Stimulated activated CD8-positive, alpha-beta memory T cell treated with anti-CD3 and anti-CD28 coated beads, Interleukin-12 subunit alpha, Interleukin-12 subunit beta, amount 100 ng/mL, for 1 hour (primary cell): ENCODE measurements at places on chromosomes 2 and 18.
A peak's percentile ranks its signal among the peaks of the same experiment; 100 is the strongest.

DNA sequence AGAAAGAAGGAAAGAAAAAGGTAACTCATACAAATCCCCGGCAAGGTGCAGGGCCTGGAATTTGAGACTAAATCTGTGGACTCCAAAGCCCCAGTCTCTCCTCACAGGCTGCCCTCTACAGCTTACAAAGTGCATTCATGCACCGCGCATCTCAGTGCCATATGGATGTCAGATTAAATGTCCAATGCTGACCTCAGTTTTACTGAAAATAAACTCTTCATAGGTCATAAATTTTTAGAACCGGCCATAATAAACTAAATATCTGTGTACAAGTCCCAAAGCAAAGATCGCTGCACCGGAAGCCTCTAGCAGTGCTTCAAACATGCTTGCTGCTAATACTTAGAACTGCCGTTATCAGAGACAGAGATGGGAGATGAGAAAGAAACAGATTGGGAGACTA is 17.7 kb downstream of the ST6GAL2 start:
- DNase-seq = no peak

- DNase-seq = no peak
Measured at GRCh38 chr18:46161703-46162396, 57.7 kb downstream of the HAUS1 start.

- no peak for DNase-seq
Measured at GRCh38 chr2:176127774-176128072, 1.8 kb upstream of the HOXD8 start.

GRCh38 chr18:62450175-62450545 is 72.7 kb upstream of the ZCCHC2 start:
- no peak for DNase-seq

DNA sequence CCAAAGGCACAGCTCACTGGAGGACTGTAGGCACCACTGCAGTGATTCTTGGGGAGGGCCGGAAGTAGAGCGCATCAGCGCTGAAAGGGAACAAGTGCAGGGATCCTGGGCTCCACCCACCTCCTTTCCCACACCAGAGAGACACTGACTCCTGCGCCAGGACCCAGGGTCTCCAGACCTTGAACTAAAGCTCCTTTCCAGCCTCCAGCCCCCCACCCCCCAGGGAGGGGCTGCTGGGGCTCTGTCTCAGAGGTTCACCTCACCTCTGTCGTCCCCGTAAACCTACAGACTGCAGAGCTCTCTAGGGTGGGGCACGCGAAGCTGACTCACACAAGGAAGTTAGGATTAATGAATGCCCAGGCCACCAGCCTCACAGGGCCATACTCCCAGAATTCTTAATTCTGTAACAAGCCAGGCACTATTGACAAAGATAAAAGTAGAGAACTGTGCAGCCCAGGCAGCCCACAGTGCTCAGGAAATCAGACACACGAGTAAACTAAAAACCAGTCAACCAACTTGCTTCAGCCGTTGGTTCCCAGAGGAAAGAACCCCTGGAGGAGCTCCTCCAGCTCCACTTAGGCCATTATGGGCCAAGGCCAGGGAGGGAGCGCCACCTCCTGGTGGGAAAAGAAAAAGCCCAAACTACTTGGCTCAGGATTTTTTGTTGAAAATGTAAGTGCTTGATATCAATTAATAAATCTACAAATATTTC is 45.1 kb upstream of the ACAA2 start:
- DNase-seq = peak; percentile 27

DNA sequence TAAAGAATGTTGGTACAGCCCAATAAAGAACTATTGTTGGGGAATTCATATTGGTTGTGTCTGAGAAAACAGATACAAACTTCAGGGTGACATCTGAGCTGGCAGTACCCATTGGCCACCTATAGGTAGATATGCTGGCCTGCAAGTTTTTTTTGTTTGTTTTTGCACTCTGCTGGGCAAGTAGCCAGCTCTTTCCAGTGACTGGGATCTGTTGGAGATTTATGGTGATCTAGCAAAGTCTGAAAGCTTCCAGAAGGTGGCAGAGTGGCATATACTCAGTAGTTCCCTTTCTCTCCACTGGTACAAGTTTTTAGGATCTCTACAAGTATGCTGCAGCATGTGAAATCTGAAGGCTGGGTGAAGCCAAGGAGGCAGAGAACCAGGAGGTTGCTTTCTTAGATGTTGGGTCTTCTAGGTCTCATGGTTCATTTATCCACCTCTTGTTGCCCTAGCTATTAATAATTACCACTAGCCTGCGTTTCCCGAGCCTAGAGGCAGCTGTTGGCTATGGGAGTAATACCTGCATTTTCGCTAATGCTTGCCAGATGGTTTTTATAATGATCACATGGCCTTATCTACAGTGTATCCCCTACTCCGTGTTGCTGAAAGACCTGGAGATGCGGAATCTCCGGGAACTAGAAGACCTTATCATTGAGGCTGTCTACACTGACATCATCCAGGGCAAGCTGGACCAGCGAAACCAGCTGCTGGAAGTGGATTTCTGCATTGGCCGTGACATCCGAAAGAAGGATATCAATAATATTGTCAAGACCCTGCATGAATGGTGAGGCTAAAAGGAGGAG is 9.5 kb downstream of the COPS7B start:
- no peak for DNase-seq

DNA sequence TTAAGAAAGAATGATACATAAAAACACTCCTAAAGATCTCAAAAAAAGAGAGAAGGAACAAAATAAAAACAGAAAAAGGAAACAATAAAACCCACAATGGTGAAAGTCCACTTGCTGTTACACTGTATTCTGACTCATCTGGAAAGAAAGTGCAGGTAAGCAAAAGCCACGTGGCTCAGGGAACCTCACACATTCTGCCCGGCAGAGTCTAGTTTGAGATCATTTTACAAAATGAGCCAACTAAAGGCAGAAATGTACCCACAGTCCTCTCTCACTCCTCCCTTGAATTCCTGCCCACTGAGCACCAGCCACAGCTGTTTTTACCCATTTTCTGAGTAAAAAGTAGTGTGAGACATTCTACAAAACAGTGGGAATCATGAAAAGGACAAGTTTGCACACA is 10.0 kb downstream of the KCNH7 start:
- DNase-seq = no peak

DNA sequence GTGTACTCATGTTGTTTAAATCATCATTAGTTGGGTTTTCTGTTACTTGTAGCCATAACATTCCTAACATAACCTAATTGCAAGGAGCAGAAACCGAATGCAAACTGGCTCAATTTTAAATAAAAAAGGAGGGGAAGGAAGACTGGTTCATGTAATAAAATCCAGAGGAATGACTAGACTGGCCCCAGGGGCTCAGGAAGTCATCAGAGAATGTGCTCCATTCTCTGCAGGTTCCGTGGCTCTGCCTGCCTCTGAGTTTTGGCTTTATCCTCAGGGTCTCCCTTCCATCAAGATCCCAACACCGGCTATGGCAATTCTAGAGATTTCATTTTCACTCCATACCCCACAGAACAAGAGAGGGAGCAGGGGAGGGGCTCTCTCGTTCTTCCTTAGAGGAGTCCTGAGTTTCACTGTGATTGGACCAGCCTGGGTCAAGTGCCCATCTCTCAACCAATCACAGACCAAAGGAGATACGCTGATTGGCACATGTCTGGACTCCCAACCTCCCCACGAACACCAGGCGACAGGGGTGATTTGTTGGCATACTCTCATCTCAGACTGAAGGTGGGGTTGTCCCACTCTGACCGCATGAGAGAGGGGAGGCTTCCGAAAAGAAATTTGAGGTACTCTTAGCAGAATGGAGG is 64.8 kb downstream of the NPPC start:
- no peak for DNase-seq

DNA sequence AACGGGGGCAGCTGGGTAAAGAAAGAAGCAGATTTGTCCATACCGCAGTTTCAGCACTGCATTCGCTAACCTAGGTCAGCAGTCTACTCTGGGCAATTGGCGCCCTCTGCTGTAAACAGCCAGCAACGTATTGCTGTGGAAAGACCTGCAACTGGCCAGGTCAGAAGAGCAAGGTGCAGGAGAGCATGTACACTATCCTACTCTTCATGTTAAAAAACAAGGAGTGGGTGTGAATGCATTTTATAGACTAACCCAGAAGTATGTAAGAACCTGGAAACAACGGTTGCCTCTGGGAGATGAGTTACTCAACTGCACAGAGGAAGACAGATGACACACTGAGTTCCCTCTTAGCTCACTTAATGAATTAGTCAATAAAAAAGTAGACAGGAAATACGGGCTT is 6.2 kb downstream of the MRPS5 start:
- DNase-seq = peak; percentile 55

- no peak for DNase-seq
Measured at GRCh38 chr18:3679241-3679640, 229.3 kb downstream of the TGIF1 start.

- no peak for DNase-seq
Measured at GRCh38 chr2:132719480-132719879, 49.5 kb upstream of the LYPD1 start.

DNA sequence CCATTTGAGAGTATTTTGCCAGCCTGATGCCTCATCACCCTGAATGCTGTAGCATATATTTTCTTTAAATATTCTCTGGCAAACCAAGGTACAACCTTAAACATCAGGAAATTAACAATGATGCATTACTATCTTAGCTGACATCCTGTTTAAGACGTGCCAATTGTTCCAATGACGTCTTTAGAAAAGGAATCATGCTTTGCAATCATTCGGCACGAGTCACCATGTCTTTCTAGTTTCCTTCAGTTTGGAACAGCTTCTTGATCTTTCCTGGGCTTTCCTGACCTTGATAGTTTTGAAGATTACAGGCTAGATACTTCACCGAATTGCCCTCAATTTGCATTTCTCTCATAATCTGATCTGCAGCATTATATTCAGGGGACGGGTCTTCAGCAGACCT is 88.2 kb upstream of the GLI2 start:
- DNase-seq = no peak

GRCh38 chr2:117500721-117501120 is 313.8 kb upstream of the DDX18 start:
- DNase-seq = no peak

DNA sequence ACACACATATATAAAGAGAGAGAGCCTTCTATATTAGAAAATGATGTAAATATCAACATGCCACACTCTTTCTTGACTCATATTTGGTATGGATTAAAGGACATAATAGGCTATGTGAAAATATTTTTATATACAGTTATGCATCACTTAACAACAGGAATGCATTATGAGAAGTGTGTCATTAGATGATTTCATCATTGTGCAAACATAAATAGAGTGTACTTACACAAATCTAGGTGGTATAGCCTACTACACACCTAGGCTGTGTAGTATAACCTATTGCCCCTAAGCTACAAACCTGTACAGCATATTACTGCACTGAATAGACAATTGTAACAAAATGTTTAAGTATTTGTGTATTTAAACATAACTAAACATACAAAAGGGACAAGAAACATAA is 354.8 kb upstream of the CNTNAP5 start:
- DNase-seq = no peak

GRCh38 chr2:169011698-169012097 is 19.4 kb downstream of the ABCB11 start:
- no peak for DNase-seq

DNA sequence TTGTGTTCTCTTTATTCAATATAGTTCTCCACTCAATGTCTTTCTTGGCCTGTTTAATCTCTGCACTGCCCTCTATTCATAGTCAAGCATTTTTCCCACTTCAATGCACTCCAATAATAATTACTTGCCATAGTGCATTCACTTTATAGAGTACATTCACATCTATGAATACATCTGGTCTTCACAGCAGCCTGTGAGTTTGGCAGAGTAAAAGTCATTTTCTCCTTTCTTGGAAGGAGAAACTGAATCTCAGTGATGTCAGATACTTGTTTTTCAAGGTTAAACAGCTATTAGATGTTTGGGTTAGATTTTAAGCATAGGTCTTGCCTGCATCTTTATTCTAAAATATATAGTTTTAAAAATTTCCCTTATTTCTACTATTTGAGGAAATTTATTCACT is 373.2 kb downstream of the TRIB2 start:
- DNase-seq = no peak

DNA sequence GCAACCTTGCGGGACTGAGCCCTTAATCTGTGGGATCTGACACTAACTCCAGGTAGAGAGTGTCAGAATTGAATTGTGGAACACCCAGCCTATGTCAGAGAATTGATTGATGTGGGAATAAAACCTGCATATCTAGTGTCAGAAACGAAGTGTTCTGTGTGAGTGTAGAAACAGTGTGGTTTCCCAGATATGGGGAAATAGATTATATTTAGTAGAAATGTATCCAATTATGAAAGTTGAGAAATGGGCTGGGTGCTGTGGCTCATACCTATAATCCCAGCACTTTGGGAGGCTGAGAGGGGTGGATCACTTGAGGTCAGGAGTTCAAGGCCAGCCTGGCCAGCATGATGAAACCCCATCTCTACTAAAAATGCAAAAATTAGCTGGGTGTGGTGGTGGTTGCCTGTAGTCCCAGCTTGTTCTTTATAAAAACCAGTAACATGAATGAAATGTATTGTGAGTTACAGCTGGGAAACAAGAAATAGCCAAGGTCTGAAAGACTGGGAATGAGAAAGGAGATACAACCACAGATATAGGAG is 4.3 kb upstream of the TP53I3 start:
- DNase-seq = no peak

- DNase-seq = no peak
Measured at GRCh38 chr2:108554528-108554927, 20.3 kb downstream of the LIMS1 start.

GRCh38 chr2:43648994-43649701 is 12.1 kb downstream of the PLEKHH2 start:
- DNase-seq = no peak

- no peak for DNase-seq
Measured at GRCh38 chr2:45004562-45005191, 4.6 kb downstream of the SIX2 start.

DNA sequence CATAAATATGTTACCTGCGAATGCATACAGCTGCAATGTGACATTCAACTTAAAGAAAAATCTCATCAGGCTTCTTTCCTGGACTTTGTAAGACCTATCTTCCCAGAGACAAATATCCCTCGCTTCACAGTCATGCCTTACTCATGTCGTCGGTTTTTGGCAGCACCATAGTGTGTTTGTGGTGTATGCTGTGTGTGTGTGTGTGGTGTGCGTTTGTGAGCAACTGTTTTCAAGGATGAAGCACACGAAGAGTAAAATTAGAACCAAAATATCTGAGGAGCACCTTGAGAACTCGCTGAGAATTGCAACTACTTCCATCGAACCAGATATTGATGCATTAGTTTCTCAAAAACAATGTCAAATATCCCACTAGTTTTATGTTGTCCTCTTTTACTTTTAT is 56.9 kb downstream of the ASB1 start:
- DNase-seq = no peak

GRCh38 chr2:218717262-218717661 is 6.6 kb downstream of the TTLL4 start:
- no peak for DNase-seq

GRCh38 chr2:61707984-61708852 is 145.6 kb downstream of the FAM161A start:
- no peak for DNase-seq

DNA sequence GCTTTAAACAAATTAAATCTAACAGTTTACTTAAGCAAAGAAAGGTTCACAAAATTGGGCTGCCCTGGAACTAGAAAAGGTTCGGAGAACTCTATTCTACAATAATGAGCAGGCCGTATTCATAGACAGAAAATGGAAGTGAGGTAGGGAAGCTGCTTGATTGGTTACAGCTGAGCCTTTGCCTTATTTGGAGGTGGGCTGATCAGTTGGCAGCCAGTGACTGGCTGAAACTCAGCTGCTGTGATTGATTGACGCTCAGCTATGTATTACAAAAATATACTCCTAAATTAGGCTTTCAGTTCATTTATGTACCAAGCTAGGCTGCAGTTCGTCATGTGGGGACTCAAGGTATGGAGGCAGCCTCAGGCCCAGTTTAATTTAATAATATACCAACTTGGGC is 42.3 kb upstream of the TTR start:
- no peak for DNase-seq

GRCh38 chr2:137959166-137959565 is 5.1 kb upstream of the HNMT start:
- no peak for DNase-seq
